NCI-H187 treated with DMSO at 0.1 percent for 48 hours (cell line): ENCODE measurements at places on chromosomes 11 and 22.

DNA sequence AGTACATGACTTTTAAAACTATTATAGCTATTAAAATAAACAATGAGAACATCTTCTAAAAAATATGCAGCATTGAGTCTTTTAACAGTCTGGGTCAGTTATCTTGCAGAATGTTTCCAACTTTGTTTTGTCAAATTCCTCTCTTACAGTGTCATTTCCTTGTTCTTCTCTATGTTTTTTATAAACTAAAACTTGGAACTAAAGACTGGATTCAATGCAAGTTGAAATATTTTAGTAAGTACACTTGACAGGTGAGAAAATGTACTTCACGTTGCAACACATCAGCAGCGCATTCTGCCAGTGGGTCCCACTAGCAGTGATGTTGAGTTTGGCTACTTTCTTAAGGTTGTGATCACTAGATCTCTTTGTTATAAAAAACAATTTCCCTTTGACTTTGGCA, 1407.6 kb upstream of the RAG2 start:
- no peak for DNase-seq

GRCh38 chr11:43419460-43419859, 60.7 kb downstream of the TTC17 start:
- no peak for DNase-seq

DNA sequence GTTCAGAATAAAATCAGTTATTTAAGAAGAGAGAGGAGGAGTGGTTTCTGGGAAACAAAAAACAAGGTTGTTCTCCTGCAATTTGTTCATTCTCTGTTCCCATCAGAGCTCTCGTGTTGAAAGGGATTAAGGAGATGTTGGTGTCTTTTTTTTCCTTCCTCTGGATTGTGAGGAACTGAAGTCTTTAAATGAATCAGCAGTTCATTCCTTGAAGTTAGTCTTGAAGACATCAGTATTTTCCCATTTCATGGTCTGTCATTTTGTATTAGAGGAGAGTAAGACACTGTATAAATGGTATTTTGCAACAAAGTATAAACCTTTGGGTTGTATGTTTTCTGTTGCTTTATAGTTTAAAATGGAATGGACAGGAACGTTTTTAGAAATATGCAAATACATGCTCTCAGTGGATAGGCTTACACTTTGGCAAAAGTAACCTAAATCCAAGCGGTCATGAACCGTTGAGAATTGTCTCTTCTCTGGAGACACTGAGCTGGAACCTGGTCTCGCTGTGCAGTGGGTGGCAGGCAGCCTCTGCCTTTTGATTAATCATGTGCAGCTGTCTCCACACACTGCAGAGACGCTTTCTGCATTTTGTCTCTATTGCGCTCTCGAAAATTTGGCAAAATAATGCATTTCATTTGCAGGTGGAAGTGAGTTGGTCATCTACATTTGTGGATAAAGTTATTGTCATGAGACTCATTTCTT, 33.0 kb downstream of the SAMM50 start:
- no peak for DNase-seq

DNA sequence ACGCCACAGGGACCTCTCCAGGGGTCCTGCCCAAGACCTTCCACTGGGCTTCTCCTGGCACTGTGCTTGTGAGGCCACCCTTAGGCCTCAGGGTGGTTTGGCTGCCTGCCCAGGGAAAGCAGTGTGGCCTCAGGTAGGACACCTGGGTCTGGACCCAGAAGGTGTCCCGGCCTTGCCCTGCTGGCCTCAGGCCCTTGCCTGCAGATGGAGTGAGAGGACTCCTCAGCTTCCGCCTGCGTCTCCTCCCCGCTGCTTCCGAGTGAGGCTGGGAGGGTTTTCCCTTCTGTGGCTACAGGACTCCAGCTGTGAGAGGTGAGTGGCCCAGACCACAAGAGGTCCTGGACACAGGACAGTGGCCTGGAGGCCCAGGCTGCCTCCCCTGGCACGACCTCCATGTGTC, 60.4 kb downstream of the WNT7B start:
- no peak for DNase-seq
